ELR (cell line): ENCODE measurements at places on chromosomes 7 and 10.

DNA sequence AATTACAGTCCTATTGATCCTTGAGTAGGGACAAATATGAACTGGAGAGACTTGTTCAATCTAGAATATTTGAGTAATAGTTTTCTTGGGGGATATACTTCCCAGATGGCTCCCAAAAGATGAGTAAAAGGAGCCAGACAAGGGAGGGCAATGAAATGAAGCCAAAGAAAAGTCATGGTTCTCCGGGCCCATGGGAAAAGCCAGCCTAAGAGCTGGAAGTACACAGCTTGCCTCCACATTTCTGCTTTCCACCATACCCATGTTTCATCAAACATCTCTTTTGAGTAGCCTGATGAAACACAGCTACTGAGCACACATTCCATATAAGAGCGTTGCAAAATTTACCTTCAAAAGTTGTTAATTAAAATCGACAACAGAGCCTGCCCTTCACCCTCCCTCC is 535.0 kb upstream of the FZD8 start:
- no peak for DNase-seq

DNA sequence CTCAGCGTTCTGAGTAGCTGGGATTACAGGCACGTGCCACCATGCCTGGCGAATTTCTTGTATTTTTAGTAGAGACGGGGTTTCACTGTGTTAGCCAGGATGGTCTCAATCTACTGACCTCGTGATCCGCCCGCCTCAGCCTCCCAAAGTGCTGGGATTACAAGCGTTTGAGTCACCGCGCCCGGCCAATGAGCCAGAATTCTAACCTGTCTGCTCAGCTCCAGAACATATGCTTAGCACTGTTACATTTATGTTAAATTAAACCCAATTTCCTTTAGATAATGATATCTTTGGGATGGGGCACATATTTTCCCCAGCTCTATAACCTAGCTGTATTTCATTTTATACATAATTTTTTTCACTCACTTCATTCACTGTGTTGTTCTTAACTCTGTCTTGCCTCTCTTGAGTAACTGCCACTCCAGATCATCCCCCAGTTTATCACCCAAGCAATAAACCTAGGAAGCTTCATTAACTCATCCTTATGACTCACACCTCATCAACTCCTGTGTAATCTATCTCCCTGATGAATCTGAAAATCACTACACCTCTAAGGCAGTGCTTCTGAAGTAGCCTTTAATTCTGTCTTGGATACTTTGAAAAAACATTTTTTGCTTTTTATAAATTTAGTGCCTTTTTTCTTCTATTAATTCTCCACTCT is 559.7 kb upstream of the ZWINT start:
- DNase-seq, result no peak

GRCh38 chr10:29517352-29517923 is 117.3 kb downstream of the SVIL start:
- DNase-seq, result peak; percentile 76

- no peak for DNase-seq
Measured at GRCh38 chr10:90051474-90051873, 350.1 kb downstream of the KIF20B start.

DNA sequence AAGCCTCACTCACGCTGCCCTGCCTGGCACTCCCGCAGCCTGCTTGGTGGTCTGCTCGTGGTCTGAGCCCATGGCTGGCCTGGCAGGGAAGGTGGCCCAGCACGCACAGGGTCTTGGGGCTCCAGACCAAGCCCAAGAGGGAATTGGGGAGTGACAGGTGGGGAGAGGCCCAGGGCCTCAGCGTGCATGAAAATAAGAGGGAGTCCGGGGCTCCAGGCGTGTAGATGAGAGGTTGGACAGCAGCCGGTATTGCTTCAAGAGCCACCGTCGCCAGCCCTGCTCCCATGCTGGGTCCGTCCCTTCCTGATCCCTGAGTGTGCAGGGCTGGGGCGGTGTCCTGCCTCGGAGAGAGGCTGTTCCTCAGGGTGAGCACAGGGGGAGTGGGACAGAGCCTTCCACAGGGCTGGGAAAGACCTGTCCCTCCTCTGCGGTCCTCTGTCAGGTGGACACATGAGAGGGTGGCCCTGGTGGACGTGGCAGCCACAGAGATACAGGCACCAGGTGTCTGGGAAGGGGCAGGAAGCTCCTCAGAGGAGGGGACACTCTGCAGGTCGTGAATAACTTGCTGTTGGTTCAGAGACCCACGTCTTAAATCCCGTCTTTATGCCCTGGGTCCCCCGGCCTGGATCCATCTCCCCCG is 113.1 kb downstream of the INPP5A start:
- DNase-seq, result no peak

DNA sequence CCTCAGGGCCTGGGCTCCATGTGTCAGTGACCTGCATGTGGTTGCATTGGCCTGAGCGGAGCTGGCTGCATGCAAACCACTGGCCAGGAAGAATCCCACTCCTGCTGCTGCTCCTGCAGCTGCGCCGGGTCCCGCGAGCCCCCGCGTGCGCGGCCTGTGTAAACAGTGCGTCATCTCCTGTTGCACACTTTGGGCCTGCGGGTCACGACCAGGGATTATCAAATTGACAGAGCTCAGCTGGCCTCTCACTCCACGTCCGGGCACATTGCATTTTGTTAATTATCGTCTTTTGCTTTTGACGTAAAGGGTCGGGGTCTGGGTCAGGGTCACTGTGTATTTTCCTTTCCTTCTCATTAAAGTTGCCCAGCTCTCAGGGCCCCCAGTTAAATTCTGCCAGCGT is 132.6 kb downstream of the RGS10 start:
- no peak for DNase-seq

DNA sequence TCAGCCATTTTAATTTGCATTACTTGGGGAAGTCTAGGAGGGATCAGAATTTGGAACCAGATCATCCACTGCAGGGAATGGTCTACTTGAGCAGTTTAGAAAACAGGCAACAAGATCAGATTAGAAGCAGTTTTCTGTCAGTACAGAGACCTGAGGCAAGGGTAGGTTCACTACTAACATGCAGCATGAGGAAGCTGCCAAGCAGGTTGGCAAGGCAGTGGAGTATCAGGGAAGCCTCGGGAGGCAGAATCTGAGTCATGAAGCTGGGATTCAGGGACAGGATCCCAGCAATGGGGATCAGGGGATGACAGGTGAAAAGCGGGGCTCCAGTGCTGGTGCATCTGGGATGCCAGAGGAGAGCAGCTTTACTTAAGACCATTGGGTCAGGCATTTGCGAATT is 28.1 kb downstream of the ENO4 start:
- DNase-seq, result no peak

DNA sequence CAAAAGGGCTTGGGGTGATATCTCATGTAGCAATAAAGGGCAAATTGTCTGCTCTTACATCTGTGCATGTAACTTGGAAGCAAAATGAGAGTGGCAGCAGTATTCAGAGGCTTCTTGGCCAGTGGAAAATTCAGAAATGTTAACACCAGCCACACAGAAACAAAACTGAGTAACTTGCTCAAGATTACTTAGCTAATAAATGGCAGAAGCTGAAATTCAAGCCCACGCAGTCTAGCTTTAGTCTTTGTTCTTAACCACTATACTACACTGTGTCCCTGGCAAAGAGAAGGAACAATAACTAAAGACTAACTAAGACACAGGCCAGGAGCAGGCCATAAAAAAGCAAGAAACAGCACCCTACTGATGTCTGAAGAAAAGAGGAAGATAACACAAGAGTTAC is 185.9 kb upstream of the ASAH2 start:
- DNase-seq, result no peak

DNA sequence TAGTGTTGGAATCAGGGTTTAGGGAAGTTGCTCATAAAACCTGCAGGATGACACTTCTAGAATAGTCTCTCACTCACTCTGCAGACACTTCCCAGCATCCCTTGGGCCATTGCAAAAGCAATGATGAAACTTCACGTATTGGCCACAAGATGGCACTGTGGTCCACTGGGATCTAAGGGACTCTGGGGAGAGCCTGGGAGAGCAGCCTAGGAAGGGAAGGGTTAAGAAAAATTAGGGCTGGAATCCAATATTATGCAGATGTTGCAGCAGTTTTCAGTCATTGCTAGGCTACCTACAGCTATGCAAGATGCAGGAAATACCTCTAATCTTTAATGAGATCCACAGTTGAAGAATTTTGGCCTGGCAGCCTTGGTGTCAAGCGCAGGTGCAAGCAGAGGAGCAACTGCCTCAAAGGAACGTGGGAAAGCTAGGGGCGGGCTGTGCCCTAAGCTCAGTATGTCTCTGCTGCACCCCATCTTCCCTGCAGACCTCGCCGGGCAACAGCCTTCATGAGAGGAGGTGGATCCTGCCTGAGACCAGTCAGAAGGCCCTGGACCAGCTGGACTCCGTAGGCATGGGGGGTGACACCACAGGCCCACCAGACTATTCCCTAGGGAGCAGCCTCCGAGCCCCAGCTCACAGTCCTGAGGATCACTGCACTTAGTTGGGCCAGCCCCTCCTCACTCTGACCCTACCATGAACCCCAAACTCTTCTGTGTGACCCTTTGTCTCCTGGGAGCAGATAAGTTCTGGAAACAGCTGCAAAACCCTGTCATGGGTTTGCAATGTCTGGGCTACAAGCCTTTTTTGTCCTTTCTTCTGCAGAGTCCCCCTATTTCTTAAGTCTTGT is 127.9 kb upstream of the PRSS58 start:
- DNase-seq, result peak; percentile 79

DNA sequence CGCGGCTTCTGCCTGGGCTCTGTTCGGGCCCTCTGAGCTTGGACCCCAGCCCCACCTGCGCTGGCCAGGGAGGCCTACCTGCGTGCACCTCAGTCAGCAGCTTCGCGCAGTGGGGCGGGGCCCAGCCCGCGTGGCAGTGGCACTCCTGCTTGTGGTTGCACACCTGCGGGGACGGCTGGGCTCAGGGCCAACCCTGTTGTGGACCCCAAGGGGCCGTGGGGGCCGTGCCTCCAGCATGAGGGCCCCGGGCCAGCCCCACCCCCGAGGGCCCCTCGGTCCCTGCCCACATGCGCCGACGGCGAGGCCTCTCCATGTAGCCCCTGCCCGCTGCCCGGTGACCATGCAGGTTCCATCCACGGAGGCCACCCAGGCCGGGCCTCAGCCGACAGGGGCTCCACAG is 7.3 kb downstream of the ADAM8 start:
- no peak for DNase-seq

DNA sequence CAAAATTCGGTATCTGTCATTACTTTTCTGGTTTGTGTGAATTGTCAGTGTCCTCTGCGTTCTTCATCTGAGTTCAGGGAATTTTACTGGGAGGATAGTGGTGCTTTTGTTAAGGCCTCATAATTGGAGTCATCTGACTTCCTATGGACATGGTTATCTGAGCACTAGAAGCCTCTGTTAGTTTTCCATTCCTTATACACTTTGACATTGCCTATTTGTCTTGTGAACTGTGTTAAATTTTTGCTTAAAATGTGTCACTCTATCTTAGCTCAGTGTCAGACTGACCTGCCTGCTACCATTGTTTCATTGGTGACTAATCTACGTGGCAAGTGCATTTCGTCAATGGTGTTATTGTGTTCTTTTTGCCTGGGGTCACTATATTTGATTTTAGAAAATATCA is 253.3 kb downstream of the SEMA3A start:
- DNase-seq, result no peak

DNA sequence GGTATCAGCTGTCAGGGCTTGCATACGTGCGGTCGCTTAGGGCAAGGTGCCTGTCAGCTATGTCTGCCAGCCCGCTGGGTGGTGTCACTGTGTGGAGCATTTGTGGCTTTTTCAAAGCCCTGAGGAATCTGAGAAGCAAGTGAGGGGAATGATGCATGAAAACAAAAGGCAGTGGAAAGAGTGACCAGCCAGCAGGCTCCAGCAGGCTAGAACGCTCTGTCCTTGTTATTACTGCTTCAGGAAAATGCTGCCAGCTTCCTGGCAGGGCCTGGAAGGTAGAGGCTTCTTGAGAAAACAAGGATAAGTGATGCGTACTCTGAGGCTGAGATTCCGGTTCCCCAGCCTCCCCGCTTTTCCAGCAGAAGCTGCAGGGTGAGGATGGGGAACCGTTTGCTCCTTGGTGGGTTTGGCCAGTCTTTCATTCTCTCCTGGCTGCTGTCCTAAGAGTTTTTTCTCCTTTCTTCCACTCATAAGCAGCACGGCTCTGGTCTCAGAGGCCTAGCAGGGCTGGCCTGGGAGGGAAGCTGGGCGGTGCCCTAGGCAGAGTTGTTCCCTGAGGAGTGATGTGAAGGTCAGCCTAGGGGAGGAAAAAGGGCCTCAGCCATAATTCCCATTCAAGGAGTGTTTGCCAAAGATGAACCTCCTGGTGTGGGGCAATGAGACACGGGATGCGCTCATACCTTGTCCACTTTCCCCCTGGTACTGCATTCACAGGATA is 42.8 kb upstream of the MKLN1 start:
- no peak for DNase-seq

GRCh38 chr10:108736111-108736510 is 1187.2 kb downstream of the XPNPEP1 start:
- peak; percentile 30 for DNase-seq

DNA sequence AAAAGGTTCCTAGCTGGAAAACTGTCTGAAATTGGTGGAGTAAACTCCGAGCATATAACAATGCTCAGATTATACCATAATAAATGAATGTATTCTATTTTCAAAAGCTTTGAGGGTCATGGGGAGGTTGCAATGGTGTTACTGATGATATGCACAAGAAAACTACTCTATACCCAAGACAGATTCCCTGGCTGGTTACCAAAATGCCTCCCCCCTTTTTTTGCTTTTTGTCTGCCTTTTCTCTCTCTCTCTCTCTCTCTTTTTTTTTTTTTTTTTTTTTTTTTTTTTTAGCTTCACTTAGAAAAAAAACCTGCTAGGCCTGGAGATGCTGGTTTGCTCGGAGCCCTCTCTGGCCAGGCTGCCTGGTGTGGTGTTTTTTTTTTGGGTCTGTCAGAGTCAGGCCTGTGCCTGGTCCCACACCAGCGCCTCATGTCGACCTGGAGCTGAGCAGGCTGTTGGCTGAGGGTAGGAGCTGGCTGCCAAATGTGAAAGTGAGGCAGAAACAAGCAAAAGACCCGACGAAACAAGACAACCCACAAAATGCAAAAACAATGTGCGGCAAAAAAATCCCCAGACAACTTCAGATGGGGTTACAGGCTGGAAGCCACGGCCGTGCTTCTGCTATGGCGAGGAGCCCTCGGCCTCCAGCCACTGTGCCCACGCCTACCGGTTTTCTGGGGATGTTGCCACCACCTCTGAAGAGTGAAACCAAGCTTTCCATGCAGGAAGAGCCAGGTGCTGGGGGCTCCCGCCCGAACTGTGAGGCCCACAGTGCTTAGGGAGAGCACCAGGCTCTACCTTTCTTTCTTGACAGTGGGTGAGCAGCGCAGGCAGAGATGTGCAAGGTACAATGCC is 59.9 kb upstream of the EFCAB10 start:
- DNase-seq, result no peak

GRCh38 chr7:49486974-49487829 is 286.2 kb upstream of the VWC2 start:
- no peak for DNase-seq

- DNase-seq, result no peak
Measured at GRCh38 chr7:44223362-44224079, 22.7 kb downstream of the YKT6 start.

GRCh38 chr7:143504215-143504936 is 26.7 kb downstream of the TAS2R41 start:
- DNase-seq, result no peak

- no peak for DNase-seq
Measured at GRCh38 chr10:133227256-133227655, 2.8 kb upstream of the UTF1 start.

- no peak for DNase-seq
Measured at GRCh38 chr7:47300472-47301104, 281.3 kb downstream of the TNS3 start.
